ENCODE measurements at places on chromosomes 5 and 9.

GRCh38 chr5:53874409-53874808, 314.0 kb downstream of the NDUFS4 start:
- DNase-seq: no peak

GRCh38 chr9:69090140-69090750, 54.7 kb downstream of the FXN start:
- no peak for DNase-seq

DNA sequence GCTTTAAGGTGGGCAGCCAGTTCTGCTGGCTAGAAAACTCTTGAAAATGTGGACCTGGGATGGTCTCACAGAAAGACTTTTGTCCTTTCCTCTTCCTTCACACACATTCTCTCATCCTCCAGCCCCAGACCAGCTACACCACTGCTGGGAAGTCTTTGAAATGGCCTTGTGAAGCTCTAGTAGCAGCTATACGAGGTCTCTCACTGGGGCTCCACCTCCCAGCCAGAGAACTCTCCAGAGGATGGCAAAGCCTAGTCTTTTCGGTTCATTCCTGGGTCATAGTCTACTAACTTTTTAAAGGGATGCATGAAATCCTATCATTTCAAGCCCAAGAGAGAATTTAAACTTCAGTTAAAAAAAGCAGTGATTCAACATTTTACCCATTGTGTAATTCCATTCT, 133.9 kb upstream of the ERCC6L2 start:
- no peak for DNase-seq

GRCh38 chr9:122056484-122056883, 36.6 kb downstream of the TTLL11 start:
- no peak for DNase-seq

DNA sequence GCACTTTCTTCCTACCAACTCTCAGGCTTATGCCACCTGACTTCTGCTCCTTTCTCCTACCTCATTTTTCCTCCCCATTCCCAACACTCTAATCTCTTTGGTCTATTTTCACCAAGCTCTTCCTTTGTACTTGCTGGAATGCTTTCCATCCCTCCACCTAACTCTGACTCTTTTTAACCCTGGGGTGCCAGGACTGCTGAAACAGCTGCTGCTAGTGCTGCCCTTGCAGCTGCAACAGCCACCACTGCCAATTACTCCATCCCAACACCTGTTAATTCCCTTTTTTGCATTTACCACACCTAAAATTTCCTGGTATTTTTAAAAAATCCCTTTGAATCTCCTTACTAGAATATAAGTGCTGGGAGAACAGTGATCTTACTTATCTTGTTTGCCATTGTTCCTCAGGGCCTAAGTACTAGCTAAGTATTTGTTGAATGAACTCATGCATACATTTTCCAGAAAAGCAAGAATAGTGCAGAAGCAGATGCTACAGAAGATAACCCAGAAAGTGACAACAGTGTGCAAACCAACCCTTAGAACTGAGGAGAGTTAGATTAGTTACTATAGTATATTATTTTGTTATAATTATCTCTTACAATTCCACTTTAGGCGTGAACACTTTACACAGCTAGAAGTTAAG, 11.5 kb downstream of the NADK2 start:
- DNase-seq: no peak

GRCh38 chr9:15982182-15982581, 429.3 kb downstream of the CCDC171 start:
- no peak for DNase-seq

DNA sequence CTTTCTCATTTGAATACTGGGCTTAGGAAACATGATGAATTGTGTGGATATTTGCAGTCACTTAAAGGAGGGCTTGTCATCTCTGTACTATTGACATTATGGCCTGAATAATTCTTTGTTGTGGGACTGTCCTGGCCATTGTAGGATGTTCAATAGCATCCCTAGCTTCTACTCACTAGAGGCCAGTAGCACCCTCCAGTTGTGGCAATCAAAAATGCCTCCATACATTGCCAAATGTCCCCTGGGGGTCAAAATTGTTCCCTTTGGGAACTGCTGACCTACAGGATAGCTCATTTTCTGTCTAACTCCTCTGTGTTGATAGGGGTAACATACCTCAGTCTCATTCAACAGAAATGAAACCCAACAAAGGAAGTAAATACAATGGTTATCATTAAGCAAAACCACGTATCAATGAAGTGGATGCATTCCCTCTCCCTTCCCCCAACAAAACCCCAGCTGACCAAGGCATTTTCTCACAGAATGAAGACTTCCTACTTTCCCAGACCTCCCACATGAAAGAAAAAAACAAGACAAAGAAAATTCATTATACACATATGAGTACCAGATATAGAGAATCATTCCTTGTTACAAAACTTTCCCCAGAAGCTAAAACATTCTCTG, 18.1 kb downstream of the FYB1 start:
- no peak for DNase-seq

GRCh38 chr5:151202381-151203139, 21.3 kb downstream of the CCDC69 start:
- DNase-seq: no peak

DNA sequence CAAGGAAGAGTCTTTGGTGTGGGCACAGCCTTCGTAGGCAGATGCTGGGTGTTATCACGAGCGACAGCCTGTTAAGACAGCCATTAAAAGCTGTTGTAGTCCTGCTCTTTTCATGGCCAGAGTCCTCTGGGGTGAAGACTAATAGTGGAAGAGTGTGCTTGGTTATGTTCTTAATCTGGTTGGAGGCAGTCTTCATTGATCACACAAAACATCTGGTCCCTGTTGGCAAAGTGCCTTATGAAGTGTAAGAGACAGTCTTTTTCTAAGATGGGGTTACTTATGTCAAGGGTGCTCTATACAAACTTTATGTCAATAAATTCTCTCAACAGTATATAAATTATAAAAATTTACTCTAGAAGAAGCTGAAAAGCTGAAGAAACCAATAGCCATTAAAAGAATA, 280.4 kb downstream of the CAAP1 start:
- no peak for DNase-seq
